ENCODE measurements at places on chromosomes 3 and 15. TPM values are rescaled to one million over a fixed set of nuclear protein-coding genes. Genes with fewer than 3 reads are reported as not detected.

GRCh38 chr3:115251509-115251908 lies 104.4 kb upstream of the ZBTB20 start:
- DNase-seq = no peak

- no peak for DNase-seq
Measured at GRCh38 chr3:31592764-31593163, 60.0 kb downstream of the STT3B start.

The OR4F15 gene
- under 0.01 TPM for total RNA-seq

- DNase-seq = no peak
Measured at GRCh38 chr3:175311946-175312345, 452.8 kb downstream of the NAALADL2 start.

DNA sequence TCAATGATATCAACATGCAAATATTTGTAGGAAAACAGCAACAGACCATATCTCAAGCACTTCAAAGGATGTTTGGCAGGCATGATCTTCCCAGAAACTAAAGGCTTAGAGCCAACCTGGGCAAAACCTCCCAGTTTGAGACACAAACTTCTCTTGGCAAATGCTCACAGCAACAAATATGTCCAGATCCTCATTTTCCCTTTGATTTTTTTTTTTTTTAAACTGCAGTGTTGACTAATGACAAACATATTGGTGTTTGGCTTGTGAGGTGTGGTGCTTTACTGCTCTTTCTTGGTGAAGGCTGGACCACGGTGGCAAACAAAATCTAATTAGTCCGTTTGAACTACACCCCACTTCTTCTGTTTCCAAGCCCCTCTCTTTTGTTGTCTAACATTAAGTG lies 87.2 kb downstream of the EBLN2 start:
- DNase-seq = no peak

GRCh38 chr15:53559364-53560277 lies 199.8 kb downstream of the WDR72 start:
- DNase-seq = no peak

- DNase-seq = no peak
Measured at GRCh38 chr3:30263925-30264313, 342.5 kb upstream of the TGFBR2 start.
